ENCODE measurements at places on chromosomes 2 and 18.

GRCh38 chr2:107323946-107324565 lies 438.1 kb upstream of the ST6GAL2 start:
- DNase-seq, result no peak

GRCh38 chr2:85663594-85664565 lies 4.1 kb downstream of the SFTPB start:
- DNase-seq, result no peak

DNA sequence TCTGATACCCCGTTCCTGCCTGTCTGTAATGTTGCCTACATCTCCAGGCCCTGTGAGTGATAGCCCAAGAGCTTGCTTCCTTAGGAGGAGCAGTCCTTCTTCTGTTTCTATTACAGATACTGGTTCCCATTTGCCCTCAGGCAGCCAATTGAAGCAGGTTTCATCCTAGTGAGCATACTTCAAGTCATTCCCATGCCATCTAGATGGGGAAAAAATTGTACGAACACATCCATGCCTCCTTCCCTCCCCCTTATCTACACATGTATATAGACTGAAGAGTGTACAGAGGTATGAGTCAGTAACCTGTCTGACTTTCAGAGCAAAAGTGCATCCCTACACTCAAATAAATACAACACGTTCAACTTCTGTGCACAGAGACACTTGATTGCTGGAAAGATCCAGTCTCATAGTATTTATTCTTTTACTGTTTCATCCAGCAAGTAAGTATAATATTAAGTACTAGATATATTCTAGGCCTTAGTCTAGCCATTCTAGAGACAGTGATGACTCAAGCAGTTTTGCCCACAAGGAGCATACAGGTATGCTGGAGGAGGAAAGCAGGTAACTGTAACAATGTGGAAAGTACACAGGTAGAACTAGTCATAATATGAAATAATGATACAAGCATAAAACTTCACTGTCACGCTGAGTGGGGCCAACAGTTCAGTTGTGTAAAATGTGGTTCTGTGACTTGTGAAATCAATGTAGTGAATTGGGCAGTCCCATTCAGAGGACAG lies 153.4 kb downstream of the MGAT5 start:
- DNase-seq, result no peak

DNA sequence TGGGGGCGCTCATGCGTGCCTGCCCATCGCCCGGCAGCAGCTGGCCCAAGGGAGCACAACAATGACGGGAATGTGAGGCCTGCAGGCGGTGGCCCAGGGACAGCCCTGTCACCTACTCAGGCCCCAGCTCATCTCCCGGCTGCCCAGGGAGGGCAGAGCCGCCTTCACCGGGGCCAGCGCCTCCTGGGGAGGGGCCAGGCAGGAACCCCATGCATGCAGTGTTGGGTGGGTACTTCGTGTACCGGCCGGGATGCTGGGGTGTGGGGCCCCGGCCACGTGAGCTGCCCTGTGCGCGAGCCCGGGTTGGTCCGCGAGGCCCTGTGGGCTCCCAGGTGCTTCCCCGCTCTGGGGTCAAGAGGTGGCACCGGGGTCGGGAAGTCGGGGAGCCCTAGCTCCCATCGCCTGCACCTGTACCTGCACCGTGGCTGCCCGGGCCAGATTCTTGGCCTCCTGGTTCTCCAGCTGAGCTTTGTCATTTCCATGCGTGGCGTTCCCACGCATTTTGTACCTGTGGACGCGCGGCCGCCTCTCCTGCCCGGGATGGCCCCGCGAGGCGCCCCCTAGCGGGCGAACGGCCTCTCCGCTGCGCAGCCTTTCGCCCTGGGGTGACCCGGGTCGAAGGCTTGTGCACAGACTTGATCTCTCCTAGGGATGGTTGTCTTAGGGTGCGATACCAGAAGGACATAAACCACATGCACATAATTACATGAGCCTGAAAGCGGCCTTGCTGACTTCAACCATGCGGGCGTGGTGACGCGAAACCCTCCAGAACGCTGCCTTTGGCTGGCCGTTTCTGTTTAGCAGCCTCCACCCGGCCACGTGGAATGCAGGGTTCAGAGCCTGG lies 950 bp downstream of the KLHL30 start:
- DNase-seq, result no peak

GRCh38 chr2:109208951-109209335 lies 79.9 kb downstream of the SH3RF3 start:
- DNase-seq, result no peak

GRCh38 chr2:204362581-204362980 lies 182.7 kb upstream of the PARD3B start:
- DNase-seq, result no peak

Measured in SHP77 treated with DMSO at 0.1 percent for 48 hours (cell line).